ENCODE measurements at places on chromosomes 6 and 20. TPM values are rescaled to one million over a fixed set of nuclear protein-coding genes. Genes with fewer than 3 reads are reported as not detected.

DNA sequence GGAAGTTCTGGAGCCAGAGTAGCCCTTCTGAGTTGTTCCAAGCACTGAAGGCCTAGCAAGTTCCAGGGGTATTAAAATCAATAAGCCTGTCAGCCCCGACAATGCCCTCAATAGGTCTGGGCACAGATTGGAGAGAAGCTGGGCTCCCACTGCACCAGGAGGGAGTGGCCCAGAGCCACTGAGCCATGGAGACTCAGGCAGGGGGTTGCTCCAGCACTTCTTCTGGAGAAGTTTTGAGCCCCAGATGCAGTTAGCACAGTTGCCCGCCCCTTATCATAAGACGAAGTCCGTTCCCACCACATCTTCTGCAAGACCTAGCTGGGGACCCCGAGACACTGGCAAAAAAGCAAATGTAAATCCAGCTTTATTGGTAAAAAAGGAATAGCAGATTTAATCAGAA is 13.0 kb downstream of the DEFB132 start:
- DNase-seq: no peak

GRCh38 chr6:164114651-164115050 is 700.1 kb downstream of the QKI start:
- no peak for DNase-seq

Gene FOXC1
- 76.7 TPM for polyA plus RNA-seq

DNA sequence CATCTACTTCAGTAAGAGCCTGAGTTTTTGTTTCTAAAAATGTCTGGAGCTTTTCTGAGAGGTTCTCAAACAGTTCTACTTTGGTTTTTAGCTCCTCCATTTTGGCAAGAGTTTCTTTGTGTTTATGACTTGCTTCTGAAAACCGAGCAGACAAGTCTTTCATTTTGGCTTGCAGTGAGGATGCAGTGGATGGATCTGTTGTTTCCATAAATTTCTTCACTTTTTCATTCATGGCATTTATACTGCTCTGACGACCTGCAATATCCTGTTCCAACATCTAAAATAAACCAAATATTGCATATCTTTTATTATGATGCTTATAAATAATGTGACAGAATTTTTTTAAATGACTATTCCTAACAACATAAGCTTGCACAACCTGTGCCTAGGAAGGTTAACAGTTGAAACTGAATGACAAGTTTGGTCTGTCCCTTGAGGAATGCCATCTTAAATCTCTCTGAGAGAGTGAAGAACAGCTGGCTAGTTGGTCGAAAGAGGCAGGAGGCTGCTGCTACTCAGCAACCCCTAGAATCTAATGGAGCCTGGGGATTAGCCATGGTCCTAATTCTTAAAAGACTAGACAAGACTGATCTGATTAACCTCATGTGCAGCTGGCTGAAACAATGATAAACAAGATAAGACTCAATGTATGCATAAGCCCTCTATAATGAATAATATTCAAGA is 69.8 kb downstream of the DST start:
- no peak for DNase-seq

- DNase-seq: no peak
These were observed 16.1 kb downstream of the E2F3 start for GRCh38 chr6:20417819-20418218.

GRCh38 chr6:26576929-26577719 is 19.6 kb upstream of the ABT1 start:
- DNase-seq: peak; percentile 16

GRCh38 chr6:29809249-29809648 is 18.4 kb upstream of the HLA-G start:
- DNase-seq: no peak

DNA sequence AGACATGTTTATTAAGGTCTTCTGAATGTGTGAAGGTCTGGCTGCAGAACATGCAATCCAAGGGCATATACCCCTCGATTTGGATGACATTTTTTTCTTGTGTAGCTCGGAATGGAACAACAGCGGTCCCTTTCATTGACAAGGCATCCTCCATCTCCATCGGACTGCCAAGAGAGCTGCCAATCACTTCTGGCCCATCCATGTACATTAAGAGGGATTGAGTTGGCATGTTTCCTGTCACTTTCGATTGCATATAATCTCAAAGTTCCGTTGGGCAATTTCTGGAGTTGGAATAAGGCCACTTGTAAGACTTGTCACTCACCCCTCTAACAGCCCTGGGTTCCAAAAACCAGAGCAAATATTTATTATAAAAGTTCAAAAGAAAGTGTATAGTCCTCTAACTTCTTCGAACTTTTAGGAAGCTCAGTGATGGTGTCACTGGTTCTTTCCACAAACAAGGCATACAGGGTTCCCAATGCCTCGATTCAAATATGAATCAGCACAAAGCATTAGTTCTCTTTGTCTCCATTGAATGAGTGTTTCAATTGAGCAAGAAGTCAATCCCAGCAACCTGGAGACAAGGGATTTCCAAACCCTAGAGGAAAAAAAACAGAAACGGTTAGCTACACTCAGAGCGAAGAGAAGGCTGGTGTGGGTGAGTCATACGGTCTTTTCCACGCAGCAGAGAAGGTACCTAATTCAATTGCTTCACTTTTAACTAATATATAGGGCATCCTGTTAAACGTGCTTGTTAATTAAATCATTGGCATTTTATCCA is 10.9 kb downstream of the ZNF217 start:
- no peak for DNase-seq

DNA sequence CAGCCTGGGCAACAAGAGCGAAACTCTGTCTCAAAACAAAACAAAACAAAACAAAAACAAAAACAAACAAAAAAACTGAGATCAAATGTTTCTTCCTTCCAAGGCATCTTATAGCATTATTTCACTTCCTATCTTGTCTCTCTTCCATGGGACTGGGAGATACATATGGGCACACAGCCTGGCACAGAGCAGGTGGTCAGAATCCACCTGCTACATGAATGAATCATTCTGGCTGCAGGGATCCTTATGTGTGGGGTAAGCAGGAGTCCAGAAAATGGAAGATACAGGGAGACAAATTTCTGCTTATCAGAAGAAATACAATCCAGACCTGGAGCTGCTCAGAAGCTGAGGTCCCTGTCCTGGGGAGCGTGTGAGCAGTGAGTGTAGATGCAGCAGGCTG is 18.2 kb upstream of the CCM2L start:
- DNase-seq: no peak

Gene CDYL
- polyA plus RNA-seq: 25.9 TPM

GRCh38 chr6:77650098-77650663 is 2.7 kb upstream of the MEI4 start:
- peak; percentile 44 for DNase-seq

DNA sequence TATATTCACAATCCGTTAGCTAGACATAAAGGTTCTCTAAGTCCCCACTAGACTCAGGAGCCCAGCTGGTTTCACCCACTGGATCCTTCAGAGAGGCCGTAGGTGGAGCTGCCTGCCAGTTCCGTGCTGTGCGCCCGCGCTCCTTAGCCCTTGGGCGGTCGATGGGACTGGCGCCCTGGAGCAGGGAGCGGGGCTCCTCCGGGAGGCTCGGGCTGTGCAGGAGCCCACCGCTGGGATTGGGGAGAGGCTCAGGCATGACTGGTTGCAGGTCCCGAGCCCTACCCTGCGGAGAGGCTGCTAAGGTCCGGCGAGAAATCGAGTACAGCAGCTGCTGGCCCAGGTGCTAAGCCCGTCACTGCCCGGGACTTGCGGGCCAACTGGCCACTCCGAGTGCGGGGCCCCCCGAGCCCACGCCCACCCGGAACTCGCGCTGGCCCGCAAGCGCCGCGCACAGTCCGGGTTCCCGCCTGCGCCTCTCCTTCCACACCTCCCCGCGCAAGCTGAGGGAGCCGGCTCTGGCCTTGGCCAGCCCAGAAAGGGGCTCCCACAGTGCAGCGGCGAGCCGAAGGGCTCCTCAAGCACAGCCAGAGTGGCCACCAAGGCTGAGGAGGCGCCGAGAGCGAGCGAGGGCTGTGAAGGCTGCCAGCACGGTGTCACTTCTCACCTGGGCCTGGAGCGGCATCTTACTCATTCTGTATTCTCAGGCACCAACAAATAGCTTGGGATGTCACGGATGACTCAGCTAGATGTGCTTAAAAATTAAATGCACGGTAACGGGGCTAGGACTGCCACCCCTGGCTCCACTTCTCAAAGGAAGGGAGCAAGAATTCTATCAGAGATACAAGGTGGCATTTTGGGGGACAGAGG is 44.1 kb downstream of the IRF4 start:
- DNase-seq: no peak

GRCh38 chr6:43773050-43773979 is 3.3 kb downstream of the VEGFA start:
- DNase-seq: no peak

GRCh38 chr20:62656197-62656918 is 14.1 kb downstream of the SLCO4A1 start:
- no peak for DNase-seq

Gene IL17A
- polyA plus RNA-seq: not detected

DNA sequence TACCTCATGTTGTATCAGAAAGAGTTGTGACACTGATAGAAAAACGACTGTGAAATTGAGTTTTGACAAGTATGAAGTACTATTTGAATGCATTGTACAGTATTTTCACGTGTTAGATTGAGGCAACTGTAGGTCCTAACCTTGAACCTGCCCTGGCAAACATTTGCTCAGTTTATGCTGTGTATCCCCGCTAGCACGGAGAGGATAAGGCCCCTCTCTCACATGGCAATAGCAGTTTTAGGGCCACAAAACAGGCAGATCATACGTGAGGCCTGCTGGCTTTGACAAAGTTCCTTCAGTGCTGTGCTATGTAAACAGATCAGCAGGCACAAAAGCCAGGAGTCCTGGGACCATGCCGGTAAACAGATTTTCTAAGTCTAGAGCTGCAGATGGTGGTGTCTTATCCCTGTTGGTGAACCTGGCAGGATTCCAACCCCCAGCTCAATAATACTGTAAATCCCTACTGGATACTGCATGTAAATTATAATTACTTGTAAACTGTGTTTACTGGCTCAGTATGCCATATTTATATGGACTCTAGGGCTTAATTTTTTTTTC is 23.8 kb upstream of the FAM217A start:
- DNase-seq: no peak

- no peak for DNase-seq
These were observed 1.1 kb upstream of the MRGBP start for GRCh38 chr20:62795023-62795761.

GRCh38 chr6:166318649-166319600 is 10.7 kb upstream of the PRR18 start:
- no peak for DNase-seq

Gene EFCAB8
- polyA plus RNA-seq: 0.06 TPM

GRCh38 chr6:381742-382461 is 9.7 kb upstream of the IRF4 start:
- no peak for DNase-seq

DNA sequence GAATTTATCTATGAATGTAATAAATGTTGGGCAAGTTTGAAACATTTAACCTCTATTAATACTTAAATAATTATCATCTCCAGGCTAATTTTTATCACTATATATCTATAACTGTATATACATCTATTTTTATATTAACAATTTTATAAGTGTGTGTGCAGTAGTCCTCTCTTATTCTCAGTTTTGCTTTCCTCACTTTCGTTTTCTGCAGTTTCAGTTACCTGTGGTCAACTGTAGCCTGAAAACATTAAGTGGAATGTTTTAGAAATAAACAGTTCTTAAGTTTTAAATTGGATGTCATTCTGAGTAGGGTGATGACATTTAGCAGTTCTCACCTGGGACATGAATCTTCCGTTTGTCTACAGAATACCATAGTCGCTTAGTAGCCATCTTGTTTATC is 379.4 kb upstream of the MAN1A1 start:
- DNase-seq: no peak

GRCh38 chr6:169253337-169254238 is at the start of gene THBS2:
Gene THBS2 (minus strand): TSS chr6:169253846. CDS start chr6:169250784, 3,062 bp downstream.
- no peak for DNase-seq

- DNase-seq: peak; percentile 42
These were observed 112.9 kb downstream of the BACH2 start for GRCh38 chr6:90183587-90184333.

- DNase-seq: no peak
These were observed 65.4 kb downstream of the UTRN start for GRCh38 chr6:144350528-144350880.

- no peak for DNase-seq
These were observed 11.7 kb downstream of the ZBTB46 start for GRCh38 chr20:63819224-63819921.

DNA sequence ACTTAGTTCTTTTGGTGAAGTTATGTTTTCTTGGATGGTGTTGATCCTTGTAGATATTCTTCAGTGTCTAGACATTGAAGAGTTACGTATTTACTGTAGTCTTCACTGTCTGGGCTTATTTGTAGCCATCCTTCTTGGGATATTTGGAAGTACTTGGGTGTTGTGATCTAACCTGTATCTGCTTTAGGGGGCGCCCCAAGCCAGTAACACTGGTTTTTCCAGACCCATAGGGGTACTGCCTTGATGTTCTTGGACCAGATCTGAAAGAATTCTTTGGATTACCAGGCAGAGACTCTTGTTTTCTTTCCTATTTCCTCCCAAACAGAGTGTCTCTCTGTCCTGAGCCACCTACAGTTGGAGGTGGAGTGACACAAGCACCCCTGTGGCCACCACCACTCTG is 309.1 kb upstream of the IMPG1 start:
- DNase-seq: no peak

DNA sequence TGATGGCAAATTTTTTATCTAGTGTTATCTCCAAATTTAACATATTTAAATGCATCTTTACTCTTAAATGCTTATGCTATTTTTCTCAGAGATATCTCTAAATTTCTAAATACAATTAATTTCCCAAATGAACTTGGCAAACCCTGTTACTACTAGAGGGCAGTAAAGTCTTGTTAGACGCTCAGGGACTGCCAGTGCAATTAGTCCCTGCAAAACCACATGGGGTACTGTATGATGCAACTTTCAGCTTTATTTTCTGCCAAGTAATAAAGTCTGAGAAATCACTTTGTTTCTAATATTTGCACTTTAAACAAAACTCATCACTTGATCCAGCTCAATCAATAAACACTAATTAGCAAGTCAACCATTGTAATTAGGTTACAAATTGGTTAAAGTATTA is 76.0 kb upstream of the ADGRB3 start:
- no peak for DNase-seq

- no peak for DNase-seq
These were observed 365.8 kb upstream of the JARID2 start for GRCh38 chr6:14880052-14880451.

GRCh38 chr6:150546457-150546856 is 53.2 kb upstream of the PLEKHG1 start:
- no peak for DNase-seq

Gene DPM1
- polyA plus RNA-seq: 57.0 TPM

Gene VSX1
- 0.04 TPM for polyA plus RNA-seq

- DNase-seq: no peak
These were observed 1.5 kb downstream of the GPANK1 start for GRCh38 chr6:31663126-31663960.

DNA sequence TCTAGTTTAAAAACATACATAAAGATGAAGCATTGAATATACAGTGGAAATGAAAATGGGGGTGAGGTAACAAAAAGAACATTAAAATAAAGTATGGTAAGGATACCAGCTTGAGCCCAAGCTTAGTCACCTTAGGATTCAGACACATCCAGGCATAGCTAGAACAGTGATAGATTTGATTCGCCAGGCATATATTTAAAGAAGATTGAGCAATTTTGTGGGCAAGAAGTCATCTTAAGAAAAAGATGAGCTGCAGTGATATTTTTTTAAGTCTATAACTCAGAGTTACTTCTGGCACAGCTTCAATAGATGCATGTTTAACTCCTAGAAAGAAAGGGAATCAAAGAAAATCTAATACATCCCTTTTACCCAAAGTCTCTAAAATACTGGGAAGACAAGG is 97.9 kb downstream of the BMP5 start:
- no peak for DNase-seq

Gene TFAP2C
- 0.88 TPM for polyA plus RNA-seq

All from renal pelvis (tissue), 12 donors.